ENCODE measurements at places on chromosomes 5 and 9.

DNA sequence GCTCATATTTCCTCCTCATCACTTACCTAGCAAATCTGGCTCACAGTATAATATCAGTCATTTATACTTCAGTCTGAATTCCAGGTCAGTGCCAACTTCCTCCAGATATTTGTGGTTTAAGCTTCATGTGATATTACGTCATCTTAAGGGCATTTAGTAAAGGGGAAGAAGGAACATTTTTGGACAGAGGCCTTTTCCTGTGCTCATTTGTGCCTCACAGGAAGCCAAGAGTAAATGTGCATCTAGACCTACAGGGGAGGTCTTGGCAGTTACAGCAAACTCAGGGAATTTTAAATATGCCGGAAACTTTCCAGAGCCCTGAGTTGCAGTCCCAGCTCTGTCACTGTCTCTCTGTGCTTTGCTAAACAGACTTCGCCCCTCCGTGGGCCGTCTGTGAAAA lies 12.3 kb upstream of the KCNIP1 start:
- peak; percentile 82 for DNase-seq

DNA sequence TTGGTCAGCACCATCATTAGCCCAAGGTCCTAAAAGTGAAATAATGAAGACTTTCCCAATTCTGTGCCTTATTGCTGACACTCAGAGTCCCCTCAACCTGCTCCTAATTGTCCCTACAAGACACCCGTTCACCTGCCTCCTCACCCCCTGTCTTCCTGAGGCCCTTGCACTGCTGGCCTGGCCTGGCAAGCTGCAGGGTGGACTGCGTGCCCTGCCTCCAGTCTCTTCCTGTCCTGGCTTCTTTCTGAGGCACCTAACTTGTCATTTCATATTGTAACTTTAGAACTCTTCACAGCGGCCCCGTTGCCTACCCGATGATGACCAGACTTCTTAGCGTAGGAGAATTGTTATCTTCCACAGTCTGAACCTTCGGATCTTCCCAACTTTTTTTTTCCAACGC lies 153.9 kb downstream of the SMARCA2 start:
- DNase-seq = no peak

DNA sequence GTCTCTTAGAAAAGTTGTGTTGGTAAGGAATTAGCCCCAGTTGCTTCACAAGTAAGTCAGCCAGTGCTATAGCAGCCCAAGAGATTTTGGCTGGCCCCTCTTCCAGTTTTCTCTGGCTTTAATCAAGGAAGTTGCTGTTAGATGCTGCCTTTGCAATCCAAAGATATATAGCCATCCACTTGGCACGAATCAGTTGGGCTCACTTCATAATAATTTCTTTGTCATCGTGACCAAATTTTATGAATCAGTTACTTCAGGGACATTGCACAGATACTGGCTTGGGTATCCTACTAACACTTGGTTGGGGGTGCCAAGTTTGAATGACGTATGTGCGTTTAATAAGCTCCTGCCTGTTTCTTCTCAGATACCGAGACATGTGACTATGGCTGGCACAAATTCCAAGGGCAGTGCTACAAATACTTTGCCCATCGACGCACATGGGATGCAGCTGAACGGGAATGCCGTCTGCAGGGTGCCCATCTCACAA lies 81.5 kb downstream of the VCAN start:
- no peak for DNase-seq

- DNase-seq = peak; percentile 68
Measured at GRCh38 chr5:134247428-134248224, 21.8 kb upstream of the PPP2CA start.

GRCh38 chr9:86716326-86716922 lies 230.9 kb downstream of the GAS1 start:
- no peak for DNase-seq

DNA sequence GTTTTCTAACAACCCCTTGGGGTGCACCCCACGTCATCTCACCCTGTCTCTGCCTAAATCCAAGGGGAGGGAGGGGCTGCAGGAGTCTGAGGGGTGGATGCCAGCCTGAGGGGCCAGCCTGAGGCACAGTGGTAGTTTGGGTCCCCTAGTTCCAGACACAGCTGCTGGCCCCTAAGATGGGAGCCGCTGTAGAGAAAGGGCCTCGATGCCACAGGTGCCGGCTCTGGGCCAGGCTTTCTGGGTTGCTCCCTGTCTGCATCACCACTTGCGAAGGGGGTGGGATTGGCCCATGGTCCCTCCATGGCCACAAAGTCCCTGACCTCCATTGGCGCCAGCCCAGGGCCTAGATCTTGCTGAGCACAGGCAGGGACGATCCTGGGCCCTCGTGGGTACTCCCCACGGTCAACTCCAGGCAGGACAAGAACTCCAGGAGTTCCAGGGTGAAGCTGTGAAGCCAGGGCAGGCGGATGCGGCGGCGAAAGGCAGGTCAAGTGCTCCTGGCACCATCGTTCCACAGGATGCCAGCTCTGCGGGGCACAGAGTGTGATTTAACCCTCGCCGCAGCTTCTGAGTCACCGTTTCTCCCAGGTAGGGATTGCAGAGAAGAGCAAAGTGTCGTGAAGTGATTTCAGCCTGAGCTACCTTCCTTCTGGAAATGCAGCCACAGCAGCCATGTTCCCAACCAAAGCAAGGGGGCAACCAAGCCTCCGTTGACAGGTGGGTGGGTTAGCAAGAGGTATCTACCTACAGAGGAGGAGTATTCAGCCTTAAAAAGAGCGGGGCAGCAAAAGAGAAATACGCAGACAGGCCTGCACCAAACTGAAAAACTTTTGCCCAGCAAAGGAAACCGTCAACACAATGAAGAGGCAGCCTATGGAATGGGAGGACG lies 41.6 kb upstream of the EXOC3 start:
- no peak for DNase-seq

GRCh38 chr5:141914797-141915196 lies 8.9 kb upstream of the DELE1 start:
- no peak for DNase-seq

GRCh38 chr9:77133011-77133410 lies 44.3 kb upstream of the VPS13A start:
- no peak for DNase-seq

DNA sequence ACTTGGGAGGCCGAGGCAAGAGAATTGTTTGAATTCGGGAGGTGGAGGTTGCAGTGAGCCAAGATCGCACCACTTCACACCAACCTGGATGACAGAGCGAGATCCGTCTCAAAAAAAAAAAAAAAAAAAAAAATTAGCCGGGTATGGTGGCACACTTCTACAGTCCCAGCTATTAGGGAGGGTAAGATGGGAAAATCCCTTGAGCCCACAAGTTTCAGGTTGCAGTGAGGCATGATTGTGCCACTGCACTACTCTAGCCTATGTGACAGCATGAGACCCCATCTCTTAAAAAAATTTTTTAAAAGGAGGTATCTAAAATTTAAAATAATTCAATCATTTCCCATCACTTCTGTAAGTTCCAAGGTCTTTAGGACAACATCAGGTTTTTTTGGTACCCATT lies 26.0 kb downstream of the PSIP1 start:
- no peak for DNase-seq

- DNase-seq = no peak
Measured at GRCh38 chr5:157080286-157080685, 21.4 kb upstream of the HAVCR1 start.

DNA sequence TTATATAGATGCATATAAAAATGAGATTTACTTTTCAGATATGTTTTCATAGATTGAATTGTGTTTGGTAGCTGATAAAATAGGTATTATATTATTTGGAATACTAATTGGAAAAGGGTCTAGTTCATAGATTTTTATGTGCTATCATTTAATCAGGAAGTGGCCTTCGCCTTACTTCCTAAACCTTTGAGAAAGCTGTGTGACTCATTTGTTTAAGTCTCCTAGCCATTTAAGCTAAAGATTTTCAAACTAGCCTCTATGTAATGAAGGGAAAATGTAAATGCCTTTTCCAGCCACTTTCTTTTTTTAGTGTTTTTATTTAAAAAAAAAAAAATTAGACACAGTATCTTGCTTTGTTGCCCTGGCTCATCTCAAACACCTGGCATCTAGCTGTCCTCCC lies 97.5 kb downstream of the DMXL1 start:
- DNase-seq = no peak

GRCh38 chr5:149060325-149060724 lies 2.5 kb downstream of the SH3TC2 start:
- DNase-seq = no peak

GRCh38 chr9:93090091-93090655 lies 5.8 kb upstream of the CARD19 start:
- DNase-seq = no peak

GRCh38 chr9:115391168-115391825 lies 273.3 kb upstream of the TNC start:
- DNase-seq = no peak

DNA sequence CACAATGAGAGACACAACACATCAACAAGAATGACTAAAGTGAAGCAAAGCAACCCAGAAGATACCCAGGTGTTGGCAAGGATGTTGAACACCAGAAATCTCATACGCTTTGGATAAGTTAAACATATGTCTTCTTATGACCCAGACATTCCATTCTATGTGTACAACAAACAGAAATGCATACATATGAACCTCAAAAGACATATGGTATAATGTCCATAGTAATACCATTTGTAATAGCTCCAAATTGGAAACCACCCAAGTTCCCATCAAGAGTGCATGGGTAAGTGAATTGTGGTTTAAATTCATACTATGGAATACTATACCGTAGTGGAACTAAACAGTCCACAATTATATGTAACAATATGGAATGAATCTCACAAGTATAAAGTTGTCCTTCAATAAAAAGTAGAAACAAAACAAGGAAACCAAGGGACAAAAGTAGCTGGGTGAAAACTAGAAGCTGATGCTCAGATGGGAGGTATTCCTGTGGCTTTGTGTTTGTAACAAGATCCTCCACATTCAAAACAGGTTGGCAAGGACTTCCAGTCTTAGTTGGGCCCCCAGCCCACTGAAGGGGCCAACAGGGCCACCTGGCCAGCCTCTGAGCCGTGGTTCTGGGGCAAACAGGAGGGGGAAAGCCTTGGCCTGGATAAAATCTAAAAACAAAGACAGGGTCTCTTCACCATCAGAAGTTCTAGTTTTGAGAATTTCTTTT lies 171.8 kb upstream of the PITX1 start:
- DNase-seq = no peak

GRCh38 chr5:43146958-43147357 lies 26.2 kb downstream of the ZNF131 start:
- DNase-seq = no peak

- DNase-seq = no peak
Measured at GRCh38 chr5:33725806-33726205, 166.0 kb downstream of the ADAMTS12 start.

GRCh38 chr5:96963267-96963666 lies 27.4 kb downstream of the LNPEP start:
- peak; percentile 14 for DNase-seq

- no peak for DNase-seq
Measured at GRCh38 chr9:19108038-19108437, 5.3 kb upstream of the HAUS6 start.

DNA sequence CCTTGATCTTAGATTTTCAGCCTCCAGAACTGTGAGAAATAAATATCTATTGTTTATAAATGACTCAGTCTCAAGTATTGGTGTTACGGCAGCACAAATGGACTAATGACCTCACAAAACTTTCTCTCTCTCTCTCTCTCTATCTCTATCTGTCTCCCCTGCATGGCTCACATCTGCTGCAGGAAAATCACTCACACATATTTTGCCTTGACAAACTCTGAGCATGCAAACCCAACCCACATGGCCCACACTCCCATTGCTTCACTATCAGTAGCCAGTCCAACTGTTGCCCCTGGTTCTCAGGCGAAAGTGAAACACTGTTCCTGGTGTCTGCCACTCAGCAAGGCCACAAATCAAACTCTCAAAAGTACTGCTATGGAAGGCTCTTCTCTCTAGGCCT lies 66.4 kb upstream of the PIK3R1 start:
- no peak for DNase-seq

- DNase-seq = no peak
Measured at GRCh38 chr5:75509956-75510355, 1.5 kb downstream of the CERT1 start.

- DNase-seq = no peak
Measured at GRCh38 chr9:24096756-24097155, 270.7 kb upstream of the ELAVL2 start.

DNA sequence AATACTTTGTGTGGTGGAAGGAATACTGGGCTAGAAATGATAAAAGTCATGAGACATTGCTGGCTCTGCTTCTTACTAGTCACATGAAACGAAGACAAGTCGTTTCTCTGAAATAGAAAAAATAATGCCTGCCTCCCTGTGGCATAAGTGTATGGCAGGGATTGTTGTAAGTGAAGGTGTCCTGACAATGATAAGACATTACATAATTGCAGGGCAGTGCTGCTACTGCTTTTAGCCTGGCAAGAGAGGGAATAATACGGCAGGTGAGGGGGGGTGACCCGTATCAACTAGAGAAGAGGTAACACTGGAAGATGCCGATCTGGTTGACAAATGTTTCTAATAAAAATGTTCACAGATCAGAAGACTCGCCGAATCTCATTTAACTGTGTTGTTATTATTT lies 314.3 kb downstream of the KIAA0825 start:
- no peak for DNase-seq

DNA sequence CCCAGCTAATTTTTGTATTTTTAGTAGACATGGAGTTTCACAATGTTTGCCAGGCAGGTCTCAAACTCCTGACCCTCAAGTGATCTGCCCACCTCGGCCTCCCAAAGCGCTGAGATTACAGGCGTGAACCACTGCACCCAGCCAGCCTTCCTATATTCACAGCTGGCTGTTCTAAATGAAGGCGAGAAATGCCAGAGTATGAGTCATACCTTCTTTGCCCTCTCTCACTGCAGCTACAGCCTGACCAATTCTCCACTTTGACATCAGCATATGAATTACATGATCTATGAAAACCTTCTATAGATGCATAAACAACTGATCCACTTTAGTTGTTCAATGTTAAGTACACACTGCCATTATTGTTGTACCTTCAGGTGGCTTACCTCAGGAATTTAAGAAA lies 14.5 kb downstream of the APTX start:
- DNase-seq = no peak

DNA sequence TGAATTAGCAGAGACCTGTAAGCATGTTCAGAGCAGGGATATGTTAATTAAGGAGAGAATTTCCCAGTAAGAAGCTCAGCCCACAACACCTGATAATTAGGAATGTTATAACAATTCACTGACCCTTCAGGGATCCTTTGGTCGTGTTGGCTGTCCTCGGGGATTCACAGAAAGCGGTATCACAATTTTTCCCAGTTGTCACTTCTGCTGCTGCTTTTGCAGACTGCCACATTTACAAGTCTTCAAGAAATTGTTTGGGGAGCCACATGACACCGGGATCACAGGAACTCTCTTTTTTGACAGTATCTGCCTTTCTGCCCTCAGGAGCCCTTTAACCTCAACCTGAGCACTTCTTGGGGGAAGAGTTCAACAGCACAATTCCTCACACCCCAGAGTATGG lies 265.5 kb downstream of the GLIS3 start:
- no peak for DNase-seq

- no peak for DNase-seq
Measured at GRCh38 chr5:173457482-173457881, 129.3 kb upstream of the STC2 start.

GRCh38 chr5:176319827-176320554 lies 41.6 kb downstream of the KIAA1191 start:
- DNase-seq = no peak

GRCh38 chr9:106954974-106955850 lies 92.2 kb downstream of the ZNF462 start:
- DNase-seq = no peak

Data from SW 1271 (cell line).